ENCODE measurements at places on chromosomes 3 and 15. TPM values are rescaled to one million over a fixed set of nuclear protein-coding genes. Genes with fewer than 3 reads are reported as not detected.

DNA sequence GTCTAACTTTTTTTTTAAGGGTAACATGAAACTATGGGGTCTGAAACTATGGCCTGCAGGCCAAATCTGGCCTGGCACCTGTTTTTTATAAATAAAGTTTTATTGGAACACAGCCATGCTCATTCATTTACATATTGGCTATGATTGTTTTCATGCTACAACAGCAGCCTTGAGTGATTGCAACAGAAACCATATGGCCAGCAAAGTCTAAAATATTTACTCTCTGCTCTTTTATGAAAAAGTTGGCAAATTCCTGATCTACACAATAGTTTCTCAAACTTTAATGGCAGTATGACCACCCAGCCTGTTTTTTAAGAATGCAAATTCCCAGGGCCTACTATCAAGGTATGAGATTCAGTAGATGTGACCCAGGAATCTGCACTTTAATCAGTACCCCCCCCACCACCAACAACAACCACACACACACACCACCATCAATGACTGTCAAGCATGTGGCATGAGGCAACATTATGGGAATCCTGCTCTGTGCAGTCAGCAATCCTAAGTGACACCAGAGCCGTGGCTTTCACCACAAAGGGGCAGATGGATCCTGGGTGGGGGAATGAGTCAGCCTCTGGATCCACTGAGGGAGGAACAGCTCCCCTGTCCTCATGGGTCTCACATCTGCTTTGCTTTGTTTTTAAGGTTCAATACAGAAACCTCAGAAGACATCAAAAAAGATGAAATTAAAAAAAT, 142.8 kb downstream of the NTRK3 start:
- no peak overlapping the region for H3K27ac ChIP-seq
- H3K4me3 ChIP-seq: no peak overlapping the region

DNA sequence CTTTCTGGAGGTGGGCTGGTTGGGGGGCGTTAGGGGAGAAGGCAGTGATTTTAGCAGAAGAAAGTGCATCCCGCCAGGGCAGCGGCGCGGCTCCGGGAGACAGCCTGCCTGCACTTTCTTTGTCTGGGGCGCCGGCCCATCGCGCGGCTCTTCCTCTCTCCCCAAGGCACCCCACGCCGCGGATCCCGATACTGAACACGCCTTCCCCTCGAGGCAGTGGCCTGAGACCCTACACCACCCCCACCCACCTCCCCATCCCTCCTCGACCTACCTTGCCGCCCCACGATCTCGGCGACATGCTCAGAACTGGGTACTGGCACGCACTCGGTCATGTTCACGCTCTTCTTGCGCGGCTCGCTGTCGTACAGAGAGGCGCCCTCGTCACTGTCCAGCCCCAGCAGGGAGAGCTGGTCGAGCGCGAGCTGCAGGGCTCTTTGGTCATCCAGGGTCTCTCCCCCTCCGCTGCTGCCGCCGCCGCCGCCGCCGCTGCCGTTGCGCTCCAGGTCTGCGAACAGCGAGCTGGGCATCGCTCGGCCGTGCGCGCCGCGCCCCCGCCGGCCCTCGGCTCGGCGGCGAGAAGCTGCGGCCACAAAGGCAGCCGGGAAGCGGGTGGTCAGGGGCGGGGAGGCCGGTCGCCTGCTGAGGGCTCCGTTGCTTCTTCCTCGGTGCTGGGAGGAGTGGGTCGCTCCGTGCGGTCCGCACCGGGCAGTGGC, 483 bp downstream of the MEX3B start:
- H3K27ac ChIP-seq: peak overlapping the region; percentile 84
- peak; percentile 55 for DNase-seq
- peak overlapping the region; percentile 99 for H3K4me3 ChIP-seq
- H3K36me3 ChIP-seq: peaks cover 17% of the 10 kb centered on the region
- peaks cover 13% of the 10 kb centered on the region for H3K27me3 ChIP-seq

XXYLT1 gene
- 25.0 TPM for total RNA-seq

GRCh38 chr15:55740981-55741832, 1.7 kb downstream of the PRTG start:
- no peak overlapping the region for H3K27ac ChIP-seq
- H3K4me3 ChIP-seq: no peak overlapping the region
- H3K4me1 ChIP-seq: peaks cover 19% of the 10 kb centered on the region

GRCh38 chr3:157494581-157495281, 8.5 kb downstream of the VEPH1 start:
- no peak overlapping the region for H3K27ac ChIP-seq
- H3K36me3 ChIP-seq: no peaks in the 10 kb centered on the region
- H3K4me1 ChIP-seq: peaks cover 18% of the 10 kb centered on the region

DNA sequence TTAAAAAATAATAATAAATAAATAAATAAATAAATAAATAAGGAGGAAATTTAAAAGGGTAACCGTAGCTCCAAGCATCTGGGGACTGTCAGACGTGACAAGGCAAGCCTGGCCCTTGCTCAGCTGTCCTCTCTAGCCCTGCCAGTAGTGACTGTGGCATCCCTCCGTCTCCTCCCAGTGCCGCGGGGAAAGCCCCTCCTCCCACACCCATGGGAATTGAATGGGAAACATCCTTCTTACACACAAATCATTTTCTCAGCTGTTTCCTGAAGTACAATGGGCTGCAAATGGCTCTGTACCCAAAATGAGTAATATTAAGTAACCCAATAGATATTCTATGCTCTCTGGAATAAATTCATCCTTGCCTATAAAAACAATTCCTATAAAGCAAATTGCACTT, 101.6 kb upstream of the RAD18 start:
- H3K4me1 ChIP-seq: peaks cover 17% of the 10 kb centered on the region
- H3K27me3 ChIP-seq: peaks cover 7% of the 10 kb centered on the region
- peak; percentile 26 for DNase-seq
- H3K4me3 ChIP-seq: no peak overlapping the region
- H3K36me3 ChIP-seq: no peaks in the 10 kb centered on the region

DNA sequence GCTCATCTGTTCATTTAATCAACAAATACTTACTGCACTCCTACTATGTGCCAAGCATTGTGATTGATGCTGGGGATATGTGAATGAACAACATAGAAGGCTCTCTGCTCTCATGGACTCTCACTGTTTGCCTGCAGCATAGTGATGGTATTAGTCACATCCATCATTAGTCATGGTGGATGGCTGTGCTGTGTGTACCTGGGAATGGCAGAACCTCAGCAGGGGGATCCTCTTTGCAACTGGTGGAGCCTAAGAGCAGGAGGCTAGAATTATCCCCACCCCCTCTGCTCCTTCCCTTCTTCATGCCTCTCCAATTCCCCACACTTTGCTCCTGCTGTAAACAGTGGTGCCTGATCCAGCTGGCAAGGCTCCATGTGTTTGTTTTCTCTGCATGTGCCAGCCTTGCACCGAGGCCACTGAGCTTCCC, 20.5 kb downstream of the BOC start:
- H3K36me3 ChIP-seq: no peaks in the 10 kb centered on the region
- peaks cover 11% of the 10 kb centered on the region for H3K4me1 ChIP-seq
- H3K27me3 ChIP-seq: peaks cover 3% of the 10 kb centered on the region
- H3K27ac ChIP-seq: no peak overlapping the region

LRRC3B gene
- 3.6 TPM for total RNA-seq

ALDH1L1 gene
- total RNA-seq: not detected

ANKUB1 gene
- total RNA-seq: not detected

ELL3 gene
- 1.9 TPM for total RNA-seq

LCTL gene
- not detected for total RNA-seq

EPB42 gene
- not detected for total RNA-seq

GAP43 gene
- total RNA-seq: 16.1 TPM

DNA sequence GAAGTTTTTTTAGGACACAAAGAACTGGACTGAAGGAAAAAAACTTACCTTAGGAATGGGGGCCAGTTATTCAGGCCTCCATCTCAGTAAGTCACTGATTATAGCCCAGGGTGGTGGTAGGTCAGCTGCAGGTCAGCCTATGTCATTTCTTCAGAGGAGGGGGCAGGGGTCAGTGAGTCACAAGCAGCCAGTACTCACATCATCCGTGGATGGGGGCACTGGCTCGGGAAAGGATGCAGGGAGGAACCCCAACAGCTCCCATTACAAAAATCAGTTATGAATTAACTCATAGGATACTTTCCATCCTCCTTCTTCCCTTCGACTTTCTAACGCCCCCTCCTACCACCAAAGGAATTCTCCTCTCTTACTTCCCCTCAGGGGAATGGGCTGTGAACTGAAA, 578.3 kb downstream of the PDCD6IP start:
- H3K4me1 ChIP-seq: peaks cover 3% of the 10 kb centered on the region
- no peak for DNase-seq
- H3K36me3 ChIP-seq: no peaks in the 10 kb centered on the region
- H3K4me3 ChIP-seq: no peak overlapping the region
- H3K27ac ChIP-seq: no peak overlapping the region

CFAP20DC gene
- total RNA-seq: 4.2 TPM

SH3GL3 gene
- total RNA-seq: 9.4 TPM

DNA sequence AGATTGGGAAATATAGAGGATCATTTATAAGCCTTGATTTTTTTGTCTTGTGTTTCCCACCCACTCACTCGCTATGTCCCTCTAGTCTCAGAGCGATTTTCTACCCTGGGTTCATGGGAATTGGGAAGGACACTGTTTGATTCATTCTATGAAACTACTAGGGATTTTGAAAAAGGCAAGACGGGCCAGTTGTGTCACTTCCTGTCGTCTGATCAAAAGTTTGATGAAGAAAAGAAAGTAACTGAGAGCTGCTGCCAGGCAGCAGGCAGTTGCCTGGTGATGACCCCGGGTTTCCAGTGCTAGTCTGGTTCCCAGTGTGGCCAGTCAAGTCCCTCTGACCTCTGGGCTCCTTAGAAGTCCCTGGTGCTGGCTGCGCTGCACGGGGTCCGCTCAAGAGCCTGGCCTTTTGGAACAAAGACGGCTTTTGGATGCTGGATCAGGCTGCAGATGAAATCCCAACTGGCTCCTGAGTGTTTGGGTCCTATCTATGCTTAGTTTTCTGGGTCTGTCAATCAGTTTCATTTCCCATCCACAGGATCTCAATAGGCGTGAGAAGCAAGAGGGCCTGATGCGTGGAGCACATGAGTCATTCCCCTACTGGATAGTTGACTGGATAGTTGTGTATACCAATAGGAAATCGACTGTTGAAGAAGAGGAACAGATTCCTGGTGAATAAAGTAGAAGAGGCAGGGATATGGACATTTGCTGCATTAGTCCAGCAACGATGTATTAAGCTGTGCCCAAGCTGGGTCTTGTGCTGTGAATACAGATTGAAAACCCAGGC, 89.7 kb downstream of the EEFSEC start:
- H3K27me3 ChIP-seq: peaks cover 4% of the 10 kb centered on the region
- peaks cover 12% of the 10 kb centered on the region for H3K4me1 ChIP-seq
- H3K4me3 ChIP-seq: no peak overlapping the region

- H3K4me3 ChIP-seq: no peak overlapping the region
- H3K27me3 ChIP-seq: peaks cover 1% of the 10 kb centered on the region
- DNase-seq: no peak
- no peaks in the 10 kb centered on the region for H3K36me3 ChIP-seq
These were observed 987.9 kb downstream of the NTRK3 start for GRCh38 chr15:87268675-87269074.

SLC41A3 gene
- 52.3 TPM for total RNA-seq

DNA sequence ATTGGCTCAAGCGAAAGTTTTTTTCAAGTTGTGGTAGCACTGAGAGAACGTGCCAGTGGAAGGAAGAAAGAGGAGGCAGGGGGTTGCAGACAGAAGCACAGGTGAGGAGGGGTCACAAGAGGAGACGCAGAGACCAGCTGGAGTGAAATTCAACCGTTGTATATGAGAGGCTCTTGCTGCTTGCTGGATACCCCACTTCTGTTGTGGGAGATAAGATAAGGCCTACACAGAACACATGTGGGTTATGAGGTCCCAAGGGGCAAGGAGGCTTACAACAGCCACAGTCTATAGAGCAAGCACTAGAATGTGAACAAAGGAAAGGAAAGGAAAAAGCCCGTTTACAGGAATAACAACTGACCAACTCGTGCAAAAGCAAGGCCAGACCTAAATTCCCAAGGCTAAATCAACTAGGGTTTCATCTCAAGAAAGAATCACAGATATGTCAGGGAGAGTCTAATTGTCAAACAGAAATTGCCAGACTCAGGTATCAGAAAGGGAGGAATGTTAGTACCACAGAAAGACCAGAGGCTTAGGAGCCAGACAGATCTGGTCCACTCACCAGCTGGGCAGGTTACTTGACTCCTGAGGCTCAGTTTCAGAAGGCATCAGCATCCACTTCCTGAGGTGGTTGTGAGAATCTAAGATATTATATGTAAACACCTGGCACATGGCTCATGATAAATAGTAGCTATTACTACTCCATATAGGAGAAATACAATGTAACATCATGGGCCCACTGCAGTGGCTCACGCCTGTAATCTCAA, 60.9 kb downstream of the MSL2 start:
- peak; percentile 5 for DNase-seq
- H3K27me3 ChIP-seq: no peaks in the 10 kb centered on the region

GOLGA8Q gene
- not detected for total RNA-seq
